AG10803 (cell line): ENCODE measurements at places on chromosomes 2 and 18.

DNA sequence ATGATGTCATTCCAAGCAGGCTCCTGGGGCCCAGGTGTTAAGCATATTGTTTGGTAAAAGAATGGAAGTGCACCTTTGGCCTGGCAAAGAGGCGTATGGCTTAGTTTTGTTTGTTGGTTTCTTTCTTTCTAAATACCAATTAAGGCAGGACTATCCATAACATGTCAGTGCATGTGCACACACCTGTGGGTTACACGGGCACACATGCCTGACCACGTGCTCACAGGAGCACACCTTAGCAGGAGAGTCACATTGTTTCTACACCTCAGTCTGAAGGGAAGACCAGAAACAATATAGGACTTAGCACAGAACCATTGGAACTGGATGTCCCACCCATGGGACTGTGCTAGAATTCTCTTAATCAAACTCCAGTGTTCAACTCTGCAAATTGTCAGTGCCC is 127.8 kb downstream of the FBXO15 start:
- no peak for DNase-seq

GRCh38 chr2:238978497-238978896 is 130.6 kb downstream of the TWIST2 start:
- DNase-seq: peak; percentile 45

DNA sequence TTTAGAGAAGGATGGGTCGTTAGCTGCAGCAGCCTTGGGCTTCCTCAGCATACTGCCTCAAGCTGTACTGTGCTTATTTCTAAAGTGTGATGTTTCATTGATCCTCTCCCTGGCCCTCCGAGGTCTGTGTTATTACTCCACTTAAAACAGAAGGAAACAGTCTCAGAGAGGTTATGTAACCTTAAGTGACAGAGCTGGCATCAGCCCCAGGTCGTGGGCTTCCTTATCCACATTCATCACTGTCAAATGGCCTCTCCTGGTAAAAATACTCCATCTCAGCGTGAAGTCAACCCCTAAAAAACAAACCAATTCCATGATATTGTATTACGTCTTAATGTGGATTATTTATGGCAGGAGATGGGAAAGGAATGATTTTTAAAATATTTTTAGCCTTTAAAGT is 153.3 kb upstream of the NOSTRIN start:
- DNase-seq: no peak

- no peak for DNase-seq
Observed at GRCh38 chr2:219116776-219117646, 43.6 kb downstream of the NHEJ1 start.

GRCh38 chr2:124286089-124286783 is 261.1 kb downstream of the CNTNAP5 start:
- DNase-seq: no peak

DNA sequence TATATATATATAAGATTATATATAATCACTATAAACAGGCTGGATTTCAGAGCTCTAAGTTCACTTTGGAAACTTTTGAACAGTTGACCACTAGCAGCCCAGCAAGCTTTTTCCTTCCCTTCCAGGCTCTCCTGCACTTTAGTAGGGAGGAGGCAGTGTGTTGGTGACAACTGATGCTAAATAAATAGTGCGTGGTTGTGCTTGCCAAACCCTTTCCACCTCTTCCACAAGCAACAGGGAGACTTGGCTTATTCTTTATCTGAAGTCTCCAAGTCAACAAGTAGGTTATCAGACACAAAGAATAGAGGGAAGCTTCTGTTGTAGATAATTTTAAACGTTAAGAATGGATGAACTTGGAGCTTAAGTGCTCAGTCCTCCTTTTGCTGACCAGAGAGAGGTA is 408.2 kb upstream of the HNRNPA3 start:
- DNase-seq: no peak

- DNase-seq: no peak
Observed at GRCh38 chr2:178550352-178550751, 70.1 kb downstream of the PLEKHA3 start.

DNA sequence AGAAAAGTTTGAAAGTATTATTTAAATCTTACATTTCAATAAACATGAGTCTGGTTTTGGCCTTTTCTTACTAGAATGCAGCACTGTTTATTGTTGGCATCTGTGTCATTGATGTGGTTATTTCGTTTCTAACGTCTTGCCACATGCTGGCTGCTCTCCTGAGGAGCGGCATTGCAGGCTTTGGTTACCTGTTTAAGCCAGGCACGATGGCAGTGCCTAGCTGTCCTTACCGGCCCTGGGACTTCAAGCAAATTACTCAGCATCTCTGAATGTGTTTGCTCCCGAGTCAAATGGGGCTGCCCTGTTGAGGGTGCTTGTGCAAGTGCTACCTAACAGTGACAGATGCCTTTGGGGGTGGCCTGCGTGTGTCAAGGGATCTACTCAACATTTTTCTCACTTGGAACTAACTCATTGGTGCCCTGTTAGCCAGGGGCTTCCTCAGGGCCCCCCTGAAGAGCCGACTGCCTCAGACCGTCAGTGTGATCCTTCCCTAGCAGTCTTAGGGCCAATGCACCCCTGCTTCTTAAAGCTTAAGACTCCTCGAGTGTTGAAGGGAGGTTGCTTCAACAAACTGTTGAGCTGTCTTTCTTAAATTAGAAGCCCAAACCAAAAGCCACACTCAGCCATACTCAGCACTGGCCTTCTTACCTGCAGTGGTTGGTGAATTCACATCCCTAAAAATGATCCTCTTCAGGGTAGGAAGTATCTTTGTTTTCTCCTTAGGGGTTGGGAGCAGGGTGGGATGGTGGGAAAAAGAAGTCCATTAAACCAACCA is 151.5 kb downstream of the NCK2 start:
- no peak for DNase-seq

DNA sequence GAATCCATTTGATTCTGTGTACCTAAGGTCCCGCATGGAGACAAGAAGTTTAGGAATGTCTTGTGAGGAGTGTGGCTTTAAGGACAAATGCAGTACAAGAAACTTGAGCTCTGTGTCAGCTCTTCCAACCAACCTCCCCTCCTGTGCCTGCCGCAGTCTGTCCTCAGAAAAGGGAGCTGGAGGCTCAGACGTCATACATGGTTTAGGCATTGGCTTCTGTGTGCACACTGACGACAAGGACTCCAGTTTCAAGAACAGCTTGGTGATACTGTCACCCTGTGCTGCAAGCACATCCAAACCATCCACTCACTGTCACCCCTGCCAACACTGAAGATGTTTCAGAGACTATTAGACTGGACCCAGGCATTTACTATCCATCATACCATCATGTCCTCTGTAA is 470.4 kb downstream of the IRS1 start:
- no peak for DNase-seq

- peak; percentile 43 for DNase-seq
Observed at GRCh38 chr18:48023334-48024008, 93.0 kb upstream of the SMAD2 start.

- DNase-seq: peak; percentile 14
Observed at GRCh38 chr18:54878159-54878622, 49.9 kb downstream of the RAB27B start.

- DNase-seq: no peak
Observed at GRCh38 chr18:51610481-51610880, 413.0 kb upstream of the MEX3C start.

GRCh38 chr2:63817382-63817781 is 24.3 kb upstream of the UGP2 start:
- DNase-seq: no peak

DNA sequence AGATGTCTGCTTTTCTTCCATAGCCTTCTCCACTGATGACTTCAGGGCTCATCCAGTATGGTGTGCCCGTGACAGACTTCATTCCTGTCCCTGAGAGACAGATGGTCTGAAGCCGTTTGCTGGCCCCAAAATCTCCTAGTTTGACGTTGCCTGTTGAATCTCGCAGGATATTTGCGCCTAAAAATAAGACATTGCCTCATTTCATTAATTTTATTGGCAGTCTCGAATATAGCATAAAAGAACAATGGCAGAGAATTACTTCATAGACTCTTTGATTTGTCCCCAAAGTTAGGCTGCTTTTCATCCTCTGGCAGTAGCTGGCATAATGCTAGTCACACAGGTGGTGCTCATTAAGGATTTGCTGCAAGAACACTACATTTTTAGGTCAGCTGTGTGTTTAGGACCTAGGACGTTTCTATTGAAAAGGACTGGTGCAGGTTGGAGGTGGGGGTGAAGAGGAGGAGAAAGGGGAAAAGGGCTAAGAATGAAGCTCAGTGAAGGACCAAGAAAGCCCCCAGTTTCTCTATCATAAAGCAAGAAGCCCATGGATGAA is 14.7 kb upstream of the ERCC3 start:
- DNase-seq: no peak

DNA sequence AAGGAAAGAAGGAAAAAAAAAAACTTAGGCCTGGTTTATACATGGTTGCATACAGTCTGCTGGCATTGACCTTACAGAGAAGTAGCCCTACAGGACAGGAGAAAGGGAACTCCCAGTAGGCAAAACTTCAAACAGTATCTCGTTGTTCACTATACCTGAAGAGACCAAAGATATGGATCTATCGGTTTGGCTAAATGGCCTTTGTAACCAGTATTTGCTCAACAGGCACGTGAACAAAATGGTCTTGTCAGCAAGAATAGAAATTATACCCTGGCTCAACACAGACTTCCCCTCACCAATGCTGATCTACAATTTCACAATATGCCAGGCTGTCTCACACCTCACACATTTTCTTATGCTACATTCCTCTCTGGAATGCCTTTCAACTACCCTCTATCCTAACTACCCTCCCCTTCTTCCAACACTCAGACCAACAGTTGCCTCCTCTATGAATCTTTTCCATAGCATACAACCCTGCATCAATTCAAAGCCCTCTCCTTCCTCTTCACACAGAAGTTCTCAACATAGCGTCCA is 13.7 kb downstream of the HYCC2 start:
- DNase-seq: peak; percentile 16

DNA sequence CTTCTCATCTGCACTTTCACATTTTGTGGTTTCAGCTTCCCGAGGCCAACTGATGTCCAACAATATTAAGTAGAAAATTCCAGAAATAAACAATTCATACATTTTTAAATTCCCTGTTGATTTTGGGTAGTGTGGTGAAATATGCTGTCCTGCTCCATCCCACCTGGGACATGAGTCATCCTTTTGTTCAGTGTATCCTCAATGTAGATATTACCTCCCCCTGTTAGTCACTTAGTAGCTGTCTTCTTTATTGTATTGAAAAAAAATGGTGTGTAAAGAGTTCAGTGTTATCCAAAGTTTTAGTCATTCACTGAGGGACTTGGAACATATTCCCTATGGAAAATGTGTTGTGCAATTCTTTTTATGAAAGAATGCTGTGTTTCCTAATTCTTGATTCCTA is 348.1 kb downstream of the SOCS6 start:
- DNase-seq: no peak

GRCh38 chr18:74040459-74041332 is 106.9 kb downstream of the FBXO15 start:
- peak; percentile 18 for DNase-seq

DNA sequence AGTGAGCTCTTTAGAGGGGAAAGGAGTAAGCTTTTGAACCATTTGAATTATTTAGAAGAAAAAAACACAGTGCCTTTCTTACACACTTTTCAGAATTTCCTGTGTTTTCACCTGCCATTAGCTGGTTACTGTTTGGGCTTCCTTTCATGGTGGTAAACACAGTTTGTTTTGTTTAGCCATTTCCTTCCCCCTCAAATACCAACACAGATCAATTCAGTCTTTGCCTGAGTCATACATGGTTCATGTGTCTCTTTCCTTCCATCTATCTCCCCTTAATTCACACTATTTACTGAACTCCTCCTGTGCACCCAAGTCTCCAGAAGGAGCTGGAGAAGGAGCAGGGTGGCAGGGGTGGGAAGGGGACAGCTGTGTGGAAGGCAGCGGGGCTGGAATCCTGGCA is 45.0 kb downstream of the TCF7L1 start:
- no peak for DNase-seq

DNA sequence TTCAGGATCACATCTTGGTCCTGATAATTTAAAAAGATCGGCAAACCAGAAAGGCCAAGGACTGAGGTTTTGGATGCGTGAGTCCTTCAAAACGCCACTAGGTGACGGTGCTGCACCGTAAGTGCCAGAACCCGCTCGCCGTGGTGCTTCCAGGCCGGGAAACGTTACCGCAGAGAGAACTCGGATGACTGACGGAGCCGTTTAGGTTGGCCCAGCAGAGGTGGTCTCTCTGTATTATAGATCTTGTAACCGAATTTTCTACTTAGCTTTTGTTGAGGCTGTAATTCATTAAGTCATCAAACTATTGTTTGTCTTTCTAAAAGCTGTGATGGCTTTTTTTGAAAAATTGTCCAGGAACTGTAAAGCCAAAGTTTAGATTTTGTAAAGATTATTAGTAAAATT is 39.8 kb upstream of the ADCYAP1 start:
- peak; percentile 67 for DNase-seq

- no peak for DNase-seq
Observed at GRCh38 chr2:174053355-174054151, 88.4 kb upstream of the SP3 start.

- DNase-seq: no peak
Observed at GRCh38 chr2:31258351-31258750, 24.4 kb downstream of the EHD3 start.

DNA sequence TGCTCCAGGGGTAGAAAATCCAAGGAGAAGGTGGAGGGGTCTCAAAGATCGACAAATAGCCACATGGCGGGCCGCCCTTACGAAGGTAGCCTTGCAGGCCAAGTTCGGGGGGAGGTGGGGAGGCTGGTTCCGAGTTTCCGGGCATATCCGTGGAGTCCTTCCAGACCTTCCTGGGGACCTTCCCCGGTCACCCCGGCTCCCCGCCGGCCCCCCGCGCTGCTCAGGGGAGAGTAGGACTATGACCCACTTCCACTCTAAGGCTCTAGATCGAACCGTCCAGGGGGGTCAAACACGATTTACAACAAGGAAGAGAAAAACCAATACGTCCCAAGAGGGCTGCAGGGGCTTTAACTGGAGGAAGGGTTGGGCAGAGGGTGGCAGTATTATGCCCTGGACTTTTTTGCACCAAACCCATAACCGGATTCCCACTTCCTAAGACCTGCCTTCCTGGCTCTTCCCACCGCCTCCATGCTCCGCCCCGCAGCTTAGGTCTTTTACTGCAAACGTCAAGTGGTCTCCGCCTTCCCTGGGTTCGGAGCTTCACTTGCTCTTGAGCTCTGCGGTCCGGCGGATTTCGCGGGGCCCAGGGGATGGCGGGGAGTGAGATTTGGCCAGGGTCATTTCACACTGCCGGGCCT is 779 bp upstream of the LYPD6 start:
- peak; percentile 52 for DNase-seq

GRCh38 chr2:96769814-96770213 is 9.1 kb downstream of the CNNM4 start:
- DNase-seq: no peak

- DNase-seq: peak; percentile 22
Observed at GRCh38 chr2:106959975-106960682, 74.2 kb upstream of the ST6GAL2 start.
